T-helper 22 cell (primary cell): ENCODE measurements at places on chromosomes 5 and 9.

DNA sequence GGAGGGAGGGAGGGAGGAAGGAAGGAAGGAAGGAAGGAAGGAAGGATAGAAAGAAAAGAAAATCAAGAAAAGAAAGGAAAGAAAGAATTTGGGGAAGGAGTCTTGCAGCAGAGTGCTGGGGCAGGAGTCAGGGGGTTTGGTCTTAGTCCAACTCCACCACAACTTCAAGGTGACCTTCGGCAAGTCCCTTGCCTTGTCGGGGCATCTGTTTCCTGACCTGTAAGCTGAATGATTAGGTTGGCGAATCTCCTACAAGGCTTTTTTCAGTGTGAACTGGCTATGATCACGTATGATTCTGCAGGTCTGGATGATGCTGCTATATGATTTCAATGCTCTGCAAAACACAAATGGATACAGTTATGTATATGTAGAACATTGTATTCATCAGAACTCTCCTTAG lies 20.1 kb downstream of the SMIM23 start:
- DNase-seq: no peak

DNA sequence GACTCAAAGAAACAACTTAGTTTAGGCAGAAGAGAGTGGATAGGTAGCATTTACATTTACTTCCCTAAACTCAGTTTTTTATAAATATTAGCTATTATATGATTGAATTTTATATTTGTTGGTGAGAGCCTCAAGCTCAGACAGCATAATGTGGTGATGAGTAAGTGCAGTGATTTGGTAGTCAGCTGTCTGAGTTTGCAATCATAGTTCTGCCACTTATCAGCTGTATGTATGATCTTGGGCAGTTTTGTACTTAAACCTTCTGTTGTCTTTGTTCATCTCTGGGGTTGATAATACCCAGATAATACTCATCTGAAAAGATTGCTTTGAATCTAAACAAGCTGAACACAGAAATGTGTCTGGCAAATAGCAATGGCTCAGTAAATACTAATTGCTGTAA lies 108.8 kb downstream of the ANXA1 start:
- no peak for DNase-seq

DNA sequence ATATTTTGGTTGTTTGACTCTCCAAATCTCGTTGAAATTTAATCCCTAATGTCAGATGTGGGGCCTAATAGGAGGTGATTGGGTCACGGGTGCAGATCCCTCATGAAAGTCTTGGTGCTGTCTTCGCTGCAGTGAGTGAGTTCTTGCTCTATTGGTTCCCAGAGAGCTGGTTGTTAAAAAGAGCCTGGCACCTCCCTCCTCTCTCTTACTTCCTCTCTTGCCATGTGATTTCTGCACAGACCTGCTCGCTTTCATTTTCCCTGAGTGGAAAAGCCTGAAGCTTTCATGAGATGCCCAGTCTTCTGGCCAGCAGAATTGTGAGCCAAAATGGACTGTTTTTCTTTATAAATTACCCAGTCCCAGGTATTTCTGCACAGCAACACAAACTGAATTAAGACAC lies 221.6 kb downstream of the MAT2B start:
- DNase-seq: no peak

DNA sequence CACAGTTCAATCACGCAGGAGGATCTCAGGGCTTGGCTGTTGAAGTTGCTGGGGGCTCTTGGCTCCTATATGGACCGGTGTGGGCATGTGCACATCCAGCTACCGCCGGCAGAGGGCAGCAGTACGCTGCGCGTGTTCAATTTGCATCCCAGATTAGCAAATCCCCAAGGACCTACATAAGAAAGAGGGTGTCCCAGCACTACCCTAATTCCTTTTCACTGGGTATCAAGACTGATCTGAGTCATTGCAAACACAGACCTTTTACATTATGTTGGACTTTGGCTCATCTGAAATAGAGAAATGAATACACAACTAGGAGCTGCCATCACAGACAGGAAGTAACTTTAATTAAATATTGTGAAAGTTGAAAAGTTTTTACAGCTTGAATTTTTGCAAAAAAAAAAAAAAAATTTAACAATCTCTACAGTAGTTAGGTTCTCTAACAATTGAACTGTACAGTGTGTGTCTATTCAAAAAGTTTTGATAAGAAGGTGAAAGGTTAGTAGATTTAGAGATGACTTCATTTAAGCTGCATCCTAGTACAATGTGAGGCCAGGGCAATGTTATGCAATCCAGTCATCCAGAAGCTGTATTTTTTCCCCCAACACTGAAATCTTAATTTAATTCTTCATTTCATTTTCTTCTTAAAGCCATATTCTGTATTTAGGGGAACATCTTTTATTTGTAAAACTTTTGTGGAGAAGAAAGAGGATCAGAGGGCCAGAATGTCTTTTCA lies 404.0 kb downstream of the EBF1 start:
- peak; percentile 17 for DNase-seq

DNA sequence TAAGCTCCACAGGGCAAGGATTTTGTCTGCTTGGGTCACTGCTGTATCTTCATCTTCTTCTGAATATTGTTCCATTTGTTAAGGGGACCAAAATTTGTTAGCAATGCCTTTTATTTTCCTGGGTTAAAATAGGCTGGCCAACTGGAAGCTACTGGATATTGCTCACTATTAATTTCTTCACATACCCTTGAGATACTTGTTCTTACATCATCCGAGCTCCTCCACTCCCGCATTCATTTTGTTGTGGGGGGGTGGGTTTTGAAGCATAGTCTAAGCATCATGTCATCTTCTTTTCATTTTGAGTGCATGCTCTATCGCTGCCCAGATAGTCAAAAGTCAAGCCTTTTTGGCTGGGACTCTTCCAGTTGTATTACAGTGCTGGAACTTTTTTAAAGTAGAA lies 42.5 kb upstream of the PIK3R1 start:
- DNase-seq: no peak

- no peak for DNase-seq
Measured at GRCh38 chr5:139747583-139748504, 47.8 kb upstream of the PSD2 start.

DNA sequence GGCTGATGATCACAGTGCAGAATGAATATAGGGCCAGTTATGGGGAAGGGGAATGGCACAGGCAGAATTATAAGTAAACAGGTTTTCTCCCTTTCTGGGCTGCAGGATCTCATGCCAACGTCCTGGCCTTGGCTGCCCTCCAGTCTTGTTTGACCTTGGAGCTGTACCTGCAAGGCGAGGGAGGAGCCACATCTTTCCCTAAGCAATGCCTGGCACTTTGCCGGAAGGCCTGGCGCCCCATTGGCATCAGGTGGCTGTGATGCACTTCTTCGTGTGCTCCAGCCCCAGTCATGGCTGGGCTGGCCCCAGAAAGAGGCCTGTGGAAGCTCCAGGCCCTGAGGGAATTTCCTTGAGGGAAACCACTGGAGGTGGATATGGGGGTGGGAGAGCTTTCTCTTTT lies 16.7 kb upstream of the IQGAP2 start:
- no peak for DNase-seq

DNA sequence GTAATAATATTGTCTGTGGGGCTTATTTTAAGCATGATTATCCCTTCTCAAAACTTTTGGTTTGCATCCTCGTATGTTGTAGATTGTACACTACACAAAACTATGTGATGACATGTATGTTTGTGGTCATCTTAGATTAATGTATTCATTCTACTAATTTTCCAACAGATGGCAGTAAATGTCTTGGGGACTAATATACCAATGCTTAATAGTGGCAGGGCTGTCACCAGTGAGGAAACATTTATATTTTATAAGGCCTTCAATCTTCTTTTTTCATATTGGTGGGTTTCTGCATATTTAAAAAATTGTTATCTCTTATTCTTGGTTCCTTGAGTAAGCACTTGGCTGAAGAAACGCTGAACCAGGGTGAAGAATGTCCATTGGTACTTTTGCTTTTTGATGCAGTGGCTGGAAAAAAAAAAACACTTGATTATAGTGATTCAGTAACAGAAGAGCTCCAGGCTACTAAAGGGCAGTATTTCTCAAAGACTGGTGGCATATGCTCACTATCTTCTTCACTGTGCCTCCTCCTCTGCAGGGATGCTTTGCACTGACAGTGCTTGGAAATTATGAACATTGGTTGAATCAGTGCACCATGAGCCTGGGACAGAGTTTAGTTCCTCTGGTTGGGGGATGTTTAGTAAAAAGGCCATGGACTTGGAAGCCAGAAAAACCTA lies 530.3 kb downstream of the RASEF start:
- DNase-seq: no peak

- no peak for DNase-seq
Measured at GRCh38 chr5:73612799-73613198, 13.2 kb upstream of the ARHGEF28 start.

- DNase-seq: no peak
Measured at GRCh38 chr5:95701074-95701473, 18.3 kb upstream of the SPATA9 start.

- no peak for DNase-seq
Measured at GRCh38 chr9:111943746-111944145, 47.1 kb downstream of the UGCG start.

- no peak for DNase-seq
Measured at GRCh38 chr5:33809936-33810335, 81.9 kb downstream of the ADAMTS12 start.

DNA sequence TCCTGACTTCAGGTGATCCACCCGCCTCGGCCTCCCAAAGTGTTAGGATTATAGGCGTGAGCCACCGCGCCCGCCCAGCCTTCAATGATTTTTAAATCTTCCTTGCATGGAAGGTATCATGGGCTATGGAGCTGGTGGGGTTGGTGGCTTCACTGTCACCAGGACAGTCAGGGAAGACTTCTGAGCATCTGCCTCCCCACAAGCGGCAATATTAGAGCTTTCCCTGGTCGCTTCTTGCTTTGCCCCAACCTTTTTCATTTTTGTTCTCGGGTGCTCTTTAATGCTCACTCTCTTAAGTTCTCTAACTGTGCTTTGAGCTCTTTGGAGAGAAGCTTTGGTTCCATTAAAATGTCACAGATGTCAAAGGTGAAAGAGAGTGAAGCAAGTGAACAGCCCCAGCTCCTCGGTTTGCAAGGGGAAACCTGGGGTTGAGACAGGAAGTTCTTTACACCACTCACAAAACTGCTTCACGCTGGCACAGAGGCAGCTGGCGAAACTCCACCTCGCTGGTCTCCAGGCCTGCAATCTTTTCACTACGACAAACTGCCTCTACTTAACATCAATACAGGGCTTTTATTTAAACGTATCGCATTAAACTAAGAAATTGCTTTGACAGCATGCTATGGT lies 142.5 kb upstream of the RETREG1 start:
- no peak for DNase-seq

GRCh38 chr5:43730832-43731342 lies 127.9 kb downstream of the NNT start:
- DNase-seq: no peak

DNA sequence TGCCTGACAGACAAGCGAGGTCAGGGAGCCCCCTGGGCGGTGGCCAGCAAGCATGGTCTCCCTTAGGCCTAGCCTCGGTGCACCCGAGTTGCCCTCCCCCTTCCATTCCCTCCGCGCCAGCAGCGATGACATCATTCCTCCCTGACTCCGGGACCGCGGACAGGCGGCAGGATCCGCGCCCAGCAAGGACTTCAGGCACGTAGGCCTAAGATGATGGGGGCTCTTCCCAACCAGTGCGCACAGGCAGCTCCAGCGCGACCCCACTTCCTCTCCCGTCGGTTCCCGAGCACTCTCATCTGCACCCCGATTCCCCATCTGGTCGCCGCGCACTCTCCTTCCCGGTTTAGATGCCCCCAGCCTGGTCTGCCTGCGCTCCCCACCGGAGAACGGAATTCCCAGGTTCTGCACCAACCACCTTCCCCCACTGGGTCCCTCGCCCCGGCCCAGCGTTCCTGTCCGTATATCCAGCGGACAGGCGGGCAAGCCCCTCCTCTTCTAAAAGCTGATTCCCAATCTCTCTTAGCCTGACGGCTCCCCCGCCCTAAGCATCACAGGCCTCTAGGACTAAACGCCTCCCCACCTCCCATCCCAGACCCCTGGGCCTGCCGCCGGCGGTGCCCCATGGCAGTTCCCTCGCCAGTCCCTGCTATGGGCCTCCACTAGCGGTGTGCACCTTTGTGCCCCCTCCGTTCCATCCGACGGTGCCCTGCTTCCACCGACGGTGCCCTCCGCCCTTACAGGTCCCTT lies 931 bp downstream of the FAM219A start:
- DNase-seq: no peak

DNA sequence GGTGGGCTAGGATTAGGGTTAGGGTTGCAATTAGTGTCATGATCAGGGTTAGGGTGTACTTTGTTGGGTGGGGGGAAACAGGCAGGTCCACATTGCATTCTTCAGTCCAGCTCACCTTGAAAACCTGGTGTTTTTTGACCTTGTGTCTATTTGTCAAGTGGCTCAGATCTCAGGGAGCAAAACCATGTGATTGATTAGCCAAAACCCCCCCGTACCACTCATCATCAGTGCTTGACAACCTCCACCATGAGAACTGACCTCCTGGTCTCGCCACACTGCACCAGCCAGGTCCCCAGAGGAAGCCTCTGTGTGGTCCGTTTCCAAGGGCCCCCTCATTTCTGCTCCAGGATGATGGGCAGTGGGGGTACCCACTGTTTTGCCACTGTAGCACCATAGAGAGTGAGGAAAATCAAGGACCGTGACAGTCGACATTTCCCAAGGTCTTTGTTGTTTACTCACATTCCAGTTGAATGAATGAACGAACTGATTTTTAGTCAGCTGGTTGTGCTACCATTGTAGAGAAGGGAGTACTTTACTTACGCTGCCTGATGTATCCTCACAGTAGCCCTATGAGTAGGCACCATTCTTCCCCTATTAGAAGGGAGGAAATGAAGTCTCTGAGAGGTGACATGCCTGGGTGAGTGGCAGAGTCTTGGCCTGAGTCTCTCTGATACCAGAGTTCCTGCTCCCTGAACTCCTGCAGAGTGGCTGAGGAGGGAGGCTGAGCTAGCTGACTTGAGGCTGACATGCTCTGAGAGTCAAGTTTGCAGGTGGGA lies 84.8 kb downstream of the RAD23B start:
- no peak for DNase-seq

DNA sequence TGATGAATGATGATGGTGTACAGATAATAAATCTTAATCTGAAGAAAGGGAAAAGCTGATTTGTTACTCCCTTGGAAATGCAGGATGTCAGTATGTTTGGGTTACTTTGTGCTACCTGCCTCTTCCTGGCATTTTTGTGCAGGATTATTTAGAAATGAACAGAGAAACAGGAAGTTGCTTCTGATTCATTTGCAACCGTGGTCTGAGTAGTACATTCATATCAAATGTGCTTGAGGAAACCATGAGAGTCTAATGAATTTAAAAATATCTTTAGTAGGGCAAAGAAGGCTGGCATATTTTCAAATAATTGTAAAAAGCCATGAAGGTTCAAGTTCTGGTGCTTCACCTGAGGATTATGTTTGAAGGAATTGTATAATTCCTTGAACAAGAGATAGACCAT lies 391.6 kb downstream of the TMEM161B start:
- DNase-seq: no peak
